ENCODE measurements at places on chromosomes 5 and 9.

GRCh38 chr5:181108578-181109165 is 22.3 kb downstream of the OR2V1 start:
- no peak for DNase-seq

- DNase-seq = no peak
Observed at GRCh38 chr5:133967698-133968203, 674 bp downstream of the C5orf15 start.

DNA sequence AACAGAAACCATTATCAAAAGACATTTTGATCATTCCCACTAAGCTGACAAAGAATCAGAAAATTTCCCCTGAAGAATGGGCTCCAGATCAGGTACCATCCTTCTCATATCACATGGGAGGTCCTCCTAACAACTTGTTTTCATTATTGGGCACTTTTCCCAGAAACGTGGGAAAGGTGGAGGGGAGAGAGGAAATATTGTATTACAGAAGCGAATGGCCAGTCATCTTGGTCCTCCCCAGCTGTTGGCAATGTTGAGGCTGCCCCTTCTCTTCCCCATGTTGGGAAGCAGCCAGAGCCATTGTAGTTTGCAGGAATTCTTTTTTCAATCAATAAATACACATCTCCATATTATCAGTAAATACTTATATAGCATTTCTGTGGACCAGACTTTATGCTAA is 126.2 kb upstream of the ZNF608 start:
- no peak for DNase-seq

DNA sequence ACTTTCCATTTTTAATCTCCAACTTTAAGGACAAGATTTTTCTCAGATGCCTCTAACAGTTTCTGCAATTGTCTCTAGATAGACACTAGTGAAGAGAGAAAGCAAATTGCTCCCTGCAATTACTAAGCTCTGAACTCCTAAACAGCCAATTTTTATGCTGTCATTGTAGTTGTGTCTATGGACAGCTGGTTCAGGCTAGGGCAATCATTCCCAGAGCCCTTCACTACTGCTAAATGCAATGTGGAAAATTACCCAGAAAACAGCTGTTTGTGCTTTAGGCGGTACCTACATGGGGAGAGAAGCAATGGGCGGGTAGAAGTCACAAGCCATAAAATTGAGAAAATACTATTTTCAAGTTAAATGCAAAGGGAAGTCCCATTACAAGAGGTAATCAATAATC is 211.6 kb downstream of the SPOCK1 start:
- no peak for DNase-seq

- DNase-seq = peak; percentile 55
Observed at GRCh38 chr9:131500939-131501541, 1.7 kb upstream of the POMT1 start.

DNA sequence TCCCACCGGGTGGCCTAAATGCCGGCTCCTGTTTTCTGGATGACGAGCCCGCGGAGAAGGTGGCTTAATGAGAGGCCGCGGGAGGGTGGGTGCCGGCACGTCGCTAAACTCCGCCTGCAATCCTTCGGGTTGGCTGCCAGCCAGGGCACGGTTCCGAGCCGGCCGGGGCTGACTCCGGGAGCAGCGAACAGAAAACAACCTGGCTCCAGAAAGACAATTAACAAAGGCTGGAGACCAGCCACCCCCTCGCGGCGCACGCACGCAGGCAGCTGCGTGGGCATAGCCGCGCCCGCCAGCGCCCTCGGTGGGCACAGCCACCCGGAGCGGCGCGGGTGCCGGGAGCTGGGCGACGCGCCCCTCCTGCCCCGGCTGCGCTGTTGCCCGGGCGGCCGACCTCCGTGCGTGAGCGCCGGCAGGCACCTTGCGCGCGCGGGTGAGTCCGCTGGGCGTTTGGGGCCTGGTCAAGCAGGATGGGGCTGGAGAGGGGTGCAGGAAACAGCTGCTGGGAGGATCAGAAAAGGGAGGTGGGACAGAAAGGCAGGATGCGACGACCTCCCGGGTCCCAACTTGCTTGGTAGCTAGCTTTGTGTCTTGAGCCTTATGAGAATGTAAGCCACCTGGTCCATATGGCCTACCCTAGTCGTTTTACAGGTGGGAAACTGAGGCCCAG is at the start of gene ARHGEF37:
Gene ARHGEF37 (plus strand): TSS at position 307 of the 670 bp plus-strand sequence. CDS start 16,272 bp downstream, outside the sequence.
- DNase-seq = peak; percentile 10

DNA sequence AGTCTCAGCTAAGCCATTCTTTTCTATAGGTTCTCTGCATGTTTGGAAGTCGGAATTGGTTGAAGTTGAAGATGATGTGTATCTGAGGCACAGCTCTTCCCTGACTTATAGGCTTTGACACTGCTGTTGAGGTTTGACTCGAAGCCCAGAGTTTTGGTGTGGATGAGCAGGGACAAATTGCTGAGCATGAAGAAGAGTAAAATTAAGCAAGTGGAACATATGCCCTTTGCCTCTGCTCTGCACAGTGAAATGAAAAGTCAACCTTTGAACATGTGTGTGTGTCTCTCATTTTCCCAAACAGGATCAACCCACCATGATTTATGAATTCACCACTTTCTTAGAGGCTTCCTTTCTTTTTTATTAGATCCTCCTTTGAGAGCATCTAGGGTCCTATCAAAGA is 8.5 kb downstream of the HMHB1 start:
- DNase-seq = no peak

GRCh38 chr5:131633830-131634229 is 1.2 kb downstream of the RAPGEF6 start:
- no peak for DNase-seq

- no peak for DNase-seq
Observed at GRCh38 chr5:74622122-74622521, 18.4 kb downstream of the ENC1 start.

GRCh38 chr9:70411121-70411929 is 3.1 kb downstream of the KLF9 start:
- no peak for DNase-seq

- DNase-seq = no peak
Observed at GRCh38 chr9:7388755-7389154, 410.8 kb downstream of the DMAC1 start.

- no peak for DNase-seq
Observed at GRCh38 chr9:131818089-131818488, 78.2 kb upstream of the RAPGEF1 start.

DNA sequence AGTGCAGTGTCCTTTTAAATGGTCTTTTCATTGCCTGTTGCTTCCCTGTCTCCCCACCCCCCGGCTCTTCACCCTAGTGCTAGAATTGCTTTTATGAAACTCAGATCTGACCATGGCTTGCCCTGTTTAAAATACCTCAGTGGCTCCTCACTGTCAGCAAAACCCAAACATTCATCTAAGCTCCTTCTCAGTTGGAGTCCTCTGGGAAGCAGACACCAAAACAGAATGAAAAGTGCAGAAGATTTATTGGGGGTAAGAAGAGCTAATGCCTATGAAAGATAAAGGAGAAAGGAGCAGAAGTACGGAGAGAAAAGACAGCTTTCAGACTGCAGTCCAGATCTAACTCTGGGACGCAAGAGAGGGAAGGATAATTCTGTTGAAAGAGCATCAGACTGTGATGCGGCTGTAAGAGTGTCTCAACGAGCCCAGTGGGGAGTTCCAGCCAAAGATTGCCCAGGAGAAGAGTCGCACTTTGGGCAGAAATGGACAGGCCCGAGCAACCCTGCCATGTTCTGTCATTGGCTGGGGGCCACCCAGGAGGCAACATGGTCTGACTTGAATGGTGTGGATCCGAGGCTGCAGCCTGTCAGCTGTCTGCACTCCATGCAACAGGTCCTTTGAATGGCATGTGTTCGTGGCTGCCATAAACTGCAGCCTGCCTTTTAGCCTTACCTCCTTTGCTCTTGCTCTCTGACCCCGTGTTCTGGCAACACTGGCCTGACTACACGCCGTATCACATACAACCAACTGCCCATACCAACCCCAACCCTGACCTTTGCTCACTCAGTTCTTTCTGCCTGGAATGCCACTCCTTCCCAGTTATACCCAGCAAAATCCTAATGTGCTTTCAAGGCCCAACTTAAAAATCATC is 55.9 kb downstream of the IRF1 start:
- DNase-seq = no peak

- DNase-seq = no peak
Observed at GRCh38 chr5:172896465-172896864, 62.4 kb downstream of the ERGIC1 start.
